Esophagus muscularis mucosa (tissue), 4 donors: ENCODE measurements at places on chromosomes 16 and 17. TPM values are rescaled to one million over a fixed set of nuclear protein-coding genes. Genes with fewer than 3 reads are reported as not detected.

The TBC1D3H gene
- total RNA-seq = not detected

The LRRC37A gene
- total RNA-seq = 4.2 TPM

The PRSS8 gene
- total RNA-seq = not detected

The IRX3 gene
- 1.7 TPM for total RNA-seq

GRCh38 chr16:12252616-12253015 is 276.1 kb downstream of the SNX29 start:
- no peak for DNase-seq

DNA sequence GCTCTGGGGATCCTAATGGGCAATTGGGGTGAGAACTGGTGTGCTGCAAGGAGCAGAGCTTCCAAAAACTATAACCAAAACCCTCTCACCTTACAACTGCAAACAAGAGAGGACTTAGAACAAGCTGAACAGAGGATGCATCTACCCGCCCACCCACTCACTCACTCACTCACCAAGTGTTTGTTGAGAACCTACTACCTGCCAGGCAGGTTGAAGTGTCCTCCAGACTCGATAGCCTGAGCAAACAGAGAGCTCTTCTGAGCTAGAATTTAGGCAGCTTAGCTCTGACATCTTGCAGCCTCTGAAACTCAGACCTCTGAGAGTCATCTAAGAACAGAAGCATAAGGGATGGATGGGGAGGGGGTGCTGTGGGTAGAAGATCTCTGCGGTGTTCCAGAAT is 41.2 kb downstream of the CACNG3 start:
- no peak for DNase-seq

- no peak for DNase-seq
Measured at GRCh38 chr17:7916808-7917207, 719 bp upstream of the RNF227 start.
